Muscle of arm (tissue), 14 donors: ENCODE measurements at places on chromosomes 4 and X. TPM values are rescaled to one million over a fixed set of nuclear protein-coding genes. Genes with fewer than 3 reads are reported as not detected.
A peak's percentile ranks its signal among the peaks of the same experiment; 100 is the strongest.

The H2AZ1 gene
- polyA plus RNA-seq = 263 TPM

GRCh38 chr4:144787365-144788258 is 141.7 kb downstream of the HHIP start:
- peak; percentile 10 for DNase-seq

- DNase-seq = no peak
Measured at GRCh38 chr4:163132469-163133218, 34.0 kb downstream of the NAF1 start.

GRCh38 chr4:125084608-125085007 is 230.1 kb upstream of the FAT4 start:
- no peak for DNase-seq

- DNase-seq = no peak
Measured at GRCh38 chr4:78622253-78622979, 70.8 kb downstream of the ANXA3 start.

DNA sequence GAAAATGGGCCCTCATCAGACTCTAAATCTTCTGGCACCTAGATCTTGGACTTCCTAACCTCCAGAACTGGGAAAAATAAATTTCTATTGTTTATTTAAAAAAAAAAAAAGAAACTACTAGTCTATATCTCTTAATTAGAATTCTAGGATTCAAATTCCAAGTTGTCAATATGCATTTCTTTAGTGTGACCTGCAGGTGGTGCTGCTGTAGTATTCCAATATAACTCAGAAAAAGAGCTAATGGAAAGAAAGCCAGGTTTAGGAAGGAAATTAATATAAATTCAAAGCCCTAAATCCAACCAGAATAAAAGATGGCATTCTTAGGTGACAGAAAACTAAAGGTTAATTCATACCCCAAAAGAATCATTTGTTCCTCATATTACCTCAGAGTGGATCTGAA is 80.0 kb upstream of the NALF2 start:
- peak; percentile 7 for DNase-seq

The SPANXN3 gene
- not detected for polyA plus RNA-seq

- DNase-seq = no peak
Measured at GRCh38 chr4:160370046-160370445, 1267.2 kb downstream of the RAPGEF2 start.

- no peak for DNase-seq
Measured at GRCh38 chr4:21451032-21451431, 497.5 kb downstream of the KCNIP4 start.

The CSAG1 gene
- polyA plus RNA-seq = not detected

- DNase-seq = no peak
Measured at GRCh38 chrX:72576141-72576894, 3.7 kb upstream of the HDAC8 start.

The MAP3K15 gene
- polyA plus RNA-seq = 0.67 TPM

DNA sequence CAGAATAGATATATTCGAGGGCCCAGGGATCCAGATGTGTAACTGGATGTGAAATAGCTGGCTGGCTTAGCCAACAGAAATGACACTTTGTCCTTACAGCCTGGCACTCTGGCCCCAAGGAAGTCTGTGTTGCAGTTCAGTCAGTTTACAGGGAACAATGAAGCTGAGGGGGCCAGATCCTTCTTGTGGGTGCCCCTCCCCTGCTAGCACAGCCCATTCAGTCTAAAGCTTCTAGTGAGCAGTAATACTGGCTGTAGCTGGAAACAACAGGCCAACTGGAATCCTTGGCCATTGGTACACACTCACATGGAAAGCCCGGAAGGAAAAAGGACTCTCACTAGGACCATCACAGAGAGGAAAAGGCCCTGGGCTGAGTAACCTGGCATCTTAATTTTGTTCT is 22.7 kb upstream of the CD40LG start:
- no peak for DNase-seq

GRCh38 chr4:10462876-10463275 is 5.7 kb upstream of the ZNF518B start:
- no peak for DNase-seq

- no peak for DNase-seq
Measured at GRCh38 chr4:98609934-98610333, 48.5 kb downstream of the TSPAN5 start.

DNA sequence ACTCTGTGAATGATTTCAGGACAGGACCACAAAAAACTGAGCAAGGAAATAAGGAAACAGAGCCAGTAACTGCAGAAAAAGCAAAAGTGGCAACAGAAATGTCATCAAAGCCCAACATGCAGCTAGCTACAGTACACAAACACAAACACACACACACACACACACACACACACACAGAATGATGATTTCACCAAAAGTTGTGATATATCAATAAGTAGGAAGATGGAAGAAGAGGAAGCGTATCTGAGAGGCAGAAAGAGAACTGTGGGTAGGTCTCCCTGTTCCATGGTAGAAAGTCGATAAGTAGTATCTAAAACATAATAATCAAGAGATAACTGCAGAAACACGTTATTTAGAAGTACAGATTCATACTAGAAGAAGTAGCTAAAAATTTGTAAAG is 148.3 kb downstream of the MGST2 start:
- no peak for DNase-seq

DNA sequence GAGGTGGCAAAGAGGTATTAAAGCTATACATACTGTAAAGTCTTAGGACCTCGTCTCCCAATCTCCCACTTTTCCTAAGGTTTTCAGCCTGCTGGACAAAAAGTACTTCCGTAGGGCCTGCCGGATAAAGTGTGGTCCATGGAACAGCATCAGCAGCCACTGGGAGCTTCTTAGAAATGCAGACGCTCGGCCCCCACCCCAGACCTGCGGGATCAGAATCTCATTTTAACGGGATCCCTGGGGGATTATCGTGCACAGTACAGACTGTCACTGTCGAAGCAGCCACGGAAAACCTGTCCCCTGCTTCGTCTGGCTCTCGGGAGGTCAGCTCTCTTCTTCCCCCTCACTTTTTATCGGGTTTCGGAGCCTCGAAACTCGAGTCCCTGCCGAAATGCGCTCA is 802 bp downstream of the ADGRG2 start:
- no peak for DNase-seq

DNA sequence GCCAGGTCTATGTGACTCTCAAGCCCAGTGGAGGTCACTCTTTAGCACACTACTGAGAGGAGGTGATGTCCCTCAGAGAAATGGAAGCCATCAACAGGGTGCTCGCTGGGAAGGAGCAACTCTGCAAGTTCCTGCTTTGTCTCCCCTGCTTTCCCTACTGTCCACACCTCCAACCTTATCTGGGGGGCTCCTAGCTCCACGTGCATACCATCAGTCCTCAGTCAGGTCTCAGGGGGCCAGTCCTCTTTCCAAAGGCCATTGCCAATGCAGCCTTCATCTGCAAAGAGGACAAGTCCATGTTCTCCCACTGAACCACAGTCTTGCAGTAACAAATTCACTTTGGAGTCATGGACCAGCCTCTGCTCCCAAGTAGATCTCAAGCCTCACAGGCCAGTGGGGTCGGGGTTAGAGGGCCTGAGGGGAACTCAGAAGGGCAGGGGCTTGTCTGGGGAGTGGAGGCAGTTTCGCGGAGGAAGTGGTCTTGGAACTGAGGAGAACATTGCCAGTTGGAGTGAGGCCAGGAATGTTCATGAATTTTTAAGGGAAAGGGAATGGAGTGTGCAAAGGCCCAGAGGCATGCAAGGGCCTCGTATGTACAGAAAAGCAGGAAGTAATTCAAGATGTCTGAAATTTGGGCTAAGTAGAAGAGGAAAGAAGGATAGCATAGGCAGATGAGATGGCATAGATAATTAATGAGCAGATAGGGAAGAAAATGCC is 8.9 kb downstream of the RTL5 start:
- DNase-seq = no peak

The CXCL8 gene
- polyA plus RNA-seq = not detected

- no peak for DNase-seq
Measured at GRCh38 chr4:152427981-152428380, 107.9 kb downstream of the FBXW7 start.

- no peak for DNase-seq
Measured at GRCh38 chrX:40062525-40063155, 35.1 kb downstream of the BCOR start.

The SLITRK4 gene
- polyA plus RNA-seq = 8.9 TPM

DNA sequence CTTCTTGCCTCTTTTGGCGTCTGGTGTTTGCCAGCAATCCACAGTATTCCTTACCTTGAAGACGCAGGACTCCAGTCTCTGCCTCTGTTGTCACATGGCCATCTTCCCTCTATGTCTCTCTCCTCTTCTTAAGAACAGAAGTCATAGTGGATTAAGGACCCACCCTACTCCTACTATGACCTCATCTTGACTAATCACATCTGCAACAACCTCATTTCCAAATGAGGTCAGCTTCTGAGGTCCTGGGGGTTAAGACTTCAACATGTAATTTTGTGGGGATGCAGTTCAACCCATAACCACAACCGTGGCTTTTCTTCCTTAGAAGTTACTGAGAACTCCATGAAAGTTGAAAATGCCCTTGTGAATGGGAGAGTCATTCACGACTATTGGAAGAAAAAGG is 23.3 kb downstream of the TLR8 start:
- DNase-seq = no peak

- no peak for DNase-seq
Measured at GRCh38 chr4:147539959-147540358, 59.1 kb downstream of the EDNRA start.

- no peak for DNase-seq
Measured at GRCh38 chrX:18935893-18936292, 48.0 kb downstream of the PHKA2 start.

- DNase-seq = no peak
Measured at GRCh38 chrX:68045008-68045577, 388.2 kb downstream of the OPHN1 start.

DNA sequence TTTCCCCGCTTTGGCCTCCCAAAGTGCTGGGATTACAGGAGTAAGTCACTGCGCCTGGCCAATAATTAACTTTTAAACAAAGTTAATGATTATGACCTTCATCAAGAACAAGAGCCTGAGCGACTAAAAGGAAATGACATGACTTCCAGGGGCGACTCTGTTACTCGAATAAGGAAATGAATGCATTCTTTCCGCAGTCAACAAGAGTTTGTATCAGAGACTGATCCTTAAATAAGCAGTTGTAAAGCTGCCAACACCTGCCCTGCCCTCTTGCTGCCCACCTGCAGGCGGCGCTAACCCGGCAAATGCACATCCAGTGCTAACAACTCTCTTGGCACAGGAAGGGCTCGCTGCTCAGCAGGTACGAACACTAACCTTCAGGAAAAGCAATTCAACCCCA is 27.3 kb downstream of the WDR1 start:
- DNase-seq = no peak

- DNase-seq = no peak
Measured at GRCh38 chrX:96389281-96390047, 295.2 kb upstream of the DIAPH2 start.

GRCh38 chrX:23185951-23186350 is 148.7 kb upstream of the PTCHD1 start:
- no peak for DNase-seq

- DNase-seq = no peak
Measured at GRCh38 chrX:7269991-7270390, 122.0 kb upstream of the PUDP start.

DNA sequence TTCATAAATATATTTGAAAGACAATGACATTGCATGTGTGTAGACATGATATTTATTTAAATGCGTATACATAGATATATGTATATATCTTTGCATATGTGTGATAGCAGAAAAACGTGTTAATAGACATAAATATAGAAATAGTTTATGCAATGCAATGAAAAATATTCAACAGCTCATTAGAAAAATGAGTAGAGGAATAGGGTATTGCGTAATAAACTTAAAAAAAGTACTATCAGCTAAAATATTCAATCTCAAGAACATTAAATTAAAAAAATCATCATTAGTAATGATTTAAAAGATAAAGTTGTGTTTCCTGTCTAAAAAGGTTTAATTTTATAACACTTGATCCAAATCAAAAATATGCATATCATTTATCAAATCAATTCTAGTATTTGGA is 2101.5 kb upstream of the TENM3 start:
- no peak for DNase-seq

DNA sequence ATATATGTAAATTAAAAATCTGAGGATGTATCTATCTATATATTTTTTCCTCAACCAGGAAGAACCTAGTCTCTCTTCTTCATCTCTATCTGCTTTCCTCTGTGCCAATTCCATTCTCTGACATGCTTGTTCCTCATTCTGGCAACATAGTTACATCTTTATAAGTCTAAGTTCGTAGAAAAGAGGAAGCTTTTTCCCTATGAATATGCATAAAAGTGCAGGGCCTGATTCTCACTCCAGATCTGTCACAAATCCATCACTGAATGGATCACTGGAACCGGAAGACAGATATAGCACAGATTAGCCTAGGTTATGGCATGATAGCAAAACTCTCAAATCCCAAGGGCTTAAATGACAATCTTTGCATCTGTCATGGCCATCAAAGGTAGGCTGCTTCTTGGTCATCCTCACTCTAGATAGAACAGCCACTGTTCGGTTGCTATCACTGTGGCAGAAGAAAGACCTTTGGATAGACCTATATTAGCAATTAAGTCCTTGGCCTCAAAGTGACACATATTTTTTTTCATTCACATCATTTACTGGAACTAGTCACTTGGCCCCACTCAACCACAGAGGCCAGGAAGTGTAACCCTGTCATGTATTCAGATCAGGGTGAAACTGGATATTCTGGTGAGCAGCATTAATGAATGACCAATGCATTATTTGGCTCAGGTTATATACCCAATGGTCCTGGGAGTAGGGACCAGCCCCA is 22.2 kb downstream of the DTHD1 start:
- DNase-seq = no peak

The GAGE13 gene
- not detected for polyA plus RNA-seq

The RRH gene
- 0.29 TPM for polyA plus RNA-seq

The PAK3 gene
- 10.3 TPM for polyA plus RNA-seq

GRCh38 chrX:356385-357034 is 30.2 kb downstream of the PPP2R3B start:
- no peak for DNase-seq

The ODAPH gene
- 0.29 TPM for polyA plus RNA-seq

GRCh38 chrX:98448524-98448923 is 1564.8 kb downstream of the RPA4 start:
- no peak for DNase-seq

- DNase-seq = no peak
Measured at GRCh38 chr4:6986072-6986780, 56.9 kb upstream of the TADA2B start.
